Fibroblast of skin of right biceps (primary cell): ENCODE measurements at places on chromosomes 6 and 20.
A peak's percentile ranks its signal among the peaks of the same experiment; 100 is the strongest.

- peak; percentile 52 for DNase-seq
These were observed 124.8 kb downstream of the HIVEP1 start for GRCh38 chr6:12136905-12137304.

GRCh38 chr6:37982317-37982716, 162.8 kb downstream of the ZFAND3 start:
- DNase-seq = no peak

DNA sequence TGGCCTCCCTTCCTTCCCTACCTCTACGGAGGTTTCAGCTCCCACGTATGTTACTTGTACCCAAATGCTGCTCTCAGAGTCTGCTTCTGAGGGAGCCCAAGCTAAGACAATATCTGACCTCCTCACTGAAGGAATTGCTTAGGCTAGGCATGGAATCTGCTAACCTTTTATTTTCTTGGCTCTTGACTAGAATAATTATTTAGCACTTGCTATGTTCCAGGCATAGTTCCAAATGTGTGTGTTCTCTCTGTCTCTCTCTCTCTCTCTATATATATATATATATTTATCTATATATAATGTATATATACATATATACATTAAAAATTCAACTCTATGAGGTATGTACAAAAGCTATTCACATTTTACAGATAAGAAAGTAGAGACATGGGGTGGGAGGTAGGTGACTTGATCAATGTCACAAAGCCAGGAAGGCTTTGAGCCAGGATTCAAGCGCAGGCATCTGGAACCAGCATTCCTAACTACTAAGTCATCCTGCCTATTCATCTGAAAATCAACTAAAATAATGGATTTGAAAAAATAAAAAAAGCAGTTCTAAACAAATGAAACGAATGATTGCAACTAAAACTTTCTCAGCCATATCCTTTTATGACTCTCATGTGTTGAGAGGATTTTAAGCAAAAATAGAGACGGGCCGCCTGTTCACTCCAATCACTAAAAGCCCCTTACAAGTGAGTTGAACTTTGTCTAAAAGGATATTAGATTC, 189.7 kb upstream of the JAG1 start:
- DNase-seq = peak; percentile 86

GRCh38 chr20:41664584-41664983, 46.4 kb upstream of the CHD6 start:
- peak; percentile 7 for DNase-seq
